Occipital lobe (tissue), 3 donors: ENCODE measurements at places on chromosomes 4 and X.

DNA sequence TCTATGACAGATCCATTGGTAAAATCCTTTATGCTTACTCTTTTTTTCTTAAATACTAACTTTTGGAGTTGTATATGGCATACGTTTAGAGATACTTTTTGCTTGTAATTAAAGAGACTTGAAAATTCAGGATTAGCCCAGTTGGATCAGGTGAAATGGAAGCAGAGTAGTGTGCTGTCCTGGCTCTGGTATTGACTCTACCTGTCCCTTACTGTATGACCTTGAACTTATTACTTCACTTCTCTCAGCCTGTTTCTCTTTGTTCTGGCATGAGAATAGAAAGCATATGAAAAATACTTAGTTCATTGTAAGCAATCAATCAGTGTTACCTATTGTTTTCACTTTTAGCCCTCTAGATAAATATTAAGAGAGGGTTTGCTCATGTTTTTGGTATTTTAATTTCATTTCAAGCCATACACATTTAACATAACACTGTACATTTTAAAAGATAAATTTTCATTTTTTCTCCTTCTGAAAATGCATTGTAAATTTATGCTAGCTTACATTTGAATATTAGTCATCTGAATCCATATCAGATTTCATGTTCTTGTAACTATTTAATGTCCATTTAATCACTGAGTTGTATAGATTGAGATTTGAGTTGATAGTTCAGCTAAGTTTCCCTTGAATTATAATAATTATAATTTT is 35.9 kb downstream of the GUCY1B1 start:
- DNase-seq = no peak

DNA sequence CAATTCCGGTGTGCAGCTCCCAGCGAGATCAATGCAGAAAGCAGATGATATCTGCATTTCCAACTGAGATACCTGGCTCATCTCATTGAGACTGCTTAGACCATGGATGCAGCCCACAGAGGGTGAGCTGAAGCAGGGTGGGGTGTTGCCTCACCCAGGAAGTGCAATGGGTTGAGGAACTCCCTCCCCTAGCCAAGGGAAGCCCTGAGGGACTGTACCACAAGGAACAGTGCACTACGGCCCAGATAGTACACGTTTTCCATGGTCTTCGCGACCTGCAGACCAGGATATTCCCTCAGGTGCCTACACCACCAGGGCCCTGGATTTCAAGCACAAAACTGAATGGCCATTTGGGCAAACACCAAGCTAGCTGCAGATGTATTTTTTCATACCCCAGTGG is 150.0 kb downstream of the TET2 start:
- no peak for DNase-seq

DNA sequence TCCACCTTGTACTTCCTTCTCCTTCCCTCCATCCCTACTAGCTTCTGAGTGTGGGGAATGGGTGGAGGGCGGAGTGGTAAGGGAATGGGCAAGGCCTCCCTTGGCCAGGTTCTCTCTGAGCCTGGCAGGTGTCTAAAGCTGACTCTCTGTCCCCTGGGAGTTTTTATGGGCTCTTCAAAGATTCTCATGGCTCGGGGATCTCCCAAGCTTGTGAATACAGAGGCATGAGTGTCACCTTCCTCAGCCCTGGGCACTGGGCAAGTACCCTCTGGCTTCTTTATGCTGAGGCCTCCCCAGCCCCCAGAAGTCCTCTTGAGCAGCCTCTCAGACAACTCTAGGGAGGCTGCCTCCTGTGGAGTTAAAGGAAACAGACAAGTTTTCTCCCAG is 32.5 kb upstream of the DDX3X start:
- DNase-seq = no peak

GRCh38 chr4:88381123-88381522 is 2.5 kb downstream of the HERC6 start:
- DNase-seq = no peak

GRCh38 chr4:111854494-111855087 is 290.7 kb upstream of the FAM241A start:
- no peak for DNase-seq

- DNase-seq = no peak
These were observed 13.5 kb downstream of the ASB11 start for GRCh38 chrX:15301924-15302323.

GRCh38 chr4:6763330-6763851 is 19.1 kb upstream of the KIAA0232 start:
- DNase-seq = no peak

GRCh38 chr4:165927366-165927765 is 54.3 kb downstream of the TLL1 start:
- no peak for DNase-seq

DNA sequence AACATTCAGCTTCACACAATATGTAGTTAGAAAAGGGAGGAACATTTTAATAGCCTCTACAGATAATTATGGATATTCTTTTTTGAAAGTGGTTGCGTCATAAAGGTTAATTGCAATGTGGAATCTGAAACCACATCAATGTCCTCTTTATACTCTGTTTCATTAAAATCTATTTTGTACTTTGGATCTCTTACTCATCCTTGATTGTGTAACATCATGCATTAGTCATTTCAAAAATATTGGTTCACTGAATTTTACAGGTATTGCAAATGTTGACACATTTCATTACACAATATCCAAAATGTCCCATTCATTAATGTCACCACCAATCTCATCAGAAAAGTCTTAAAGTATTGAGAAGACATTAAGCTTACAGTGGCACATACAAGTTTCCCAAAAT is 62.7 kb upstream of the USP9X start:
- DNase-seq = no peak

- DNase-seq = no peak
These were observed 126.1 kb downstream of the ASB9 start for GRCh38 chrX:15143825-15144121.

DNA sequence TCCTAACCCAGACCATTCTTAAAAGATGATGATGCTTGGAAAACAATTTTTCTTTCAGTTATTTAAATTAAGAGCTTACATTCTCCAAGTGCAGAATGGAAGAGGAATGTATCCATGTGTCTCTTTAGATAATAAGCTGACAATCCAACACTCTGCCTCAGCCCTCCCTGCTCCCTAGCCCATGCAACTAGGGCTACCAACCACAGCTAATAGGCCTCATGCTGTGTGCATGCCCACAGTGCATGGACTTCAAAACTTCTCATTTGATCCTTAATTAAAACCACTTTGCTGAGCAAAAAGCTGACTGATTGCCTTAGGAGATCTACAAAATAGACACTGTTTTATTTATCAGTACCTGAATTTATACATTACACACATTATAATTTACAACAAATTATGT is 473.9 kb downstream of the GALNTL6 start:
- no peak for DNase-seq

DNA sequence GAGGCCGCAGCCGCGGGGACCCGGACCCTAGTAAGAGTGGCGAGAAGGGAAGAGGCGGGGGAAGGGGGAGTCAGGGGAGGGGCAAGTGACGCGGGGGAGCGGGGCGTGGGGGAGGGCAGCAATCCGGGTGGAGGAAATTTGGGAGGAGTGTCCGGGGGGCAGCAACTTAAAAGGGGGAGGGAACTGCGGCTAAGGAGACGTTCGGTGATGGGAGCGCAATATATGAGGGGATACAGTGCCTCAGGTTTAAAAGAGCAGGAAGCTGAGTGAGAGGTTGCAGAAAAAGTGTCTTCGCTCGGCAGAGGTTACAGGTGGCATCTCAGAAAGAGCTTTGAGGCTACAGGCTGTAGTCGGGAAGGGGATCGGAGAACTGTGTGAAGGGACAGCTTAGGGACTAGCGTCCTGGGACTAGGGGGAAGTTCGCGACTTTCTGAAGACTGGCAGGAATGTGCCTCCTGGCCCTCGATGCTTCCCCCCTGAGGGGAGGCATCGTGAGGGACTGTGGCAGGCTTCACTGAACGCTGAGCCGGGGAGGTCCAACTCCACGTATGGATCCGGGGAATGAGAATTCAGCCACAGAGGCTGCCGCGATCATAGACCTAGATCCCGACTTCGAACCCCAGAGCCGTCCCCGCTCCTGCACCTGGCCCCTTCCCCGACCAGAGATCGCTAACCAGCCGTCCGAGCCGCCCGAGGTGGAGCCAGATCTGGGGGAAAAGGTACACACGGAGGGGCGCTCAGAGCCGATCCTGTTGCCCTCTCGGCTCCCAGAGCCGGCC is 519 bp downstream of the FOXO4 start:
- no peak for DNase-seq

DNA sequence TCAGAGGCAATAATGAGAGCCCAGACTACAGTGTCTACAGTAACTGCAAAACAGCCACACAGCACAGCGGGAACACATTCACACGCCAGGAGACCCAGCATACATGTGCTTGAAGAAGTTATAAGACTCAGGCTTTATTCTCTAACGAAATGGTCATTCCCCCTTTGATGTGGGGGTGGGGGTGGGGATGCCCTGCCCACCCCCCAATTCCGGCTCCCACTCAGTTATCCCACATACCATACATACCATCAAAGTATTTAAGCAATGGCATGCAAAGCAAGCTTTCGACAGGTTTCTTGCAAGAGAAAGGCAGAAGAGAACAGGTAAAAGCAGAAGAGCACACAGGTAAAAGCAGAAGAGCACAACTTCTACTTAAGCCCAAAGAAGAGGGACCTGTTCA is 3.6 kb downstream of the MECP2 start:
- DNase-seq = no peak

DNA sequence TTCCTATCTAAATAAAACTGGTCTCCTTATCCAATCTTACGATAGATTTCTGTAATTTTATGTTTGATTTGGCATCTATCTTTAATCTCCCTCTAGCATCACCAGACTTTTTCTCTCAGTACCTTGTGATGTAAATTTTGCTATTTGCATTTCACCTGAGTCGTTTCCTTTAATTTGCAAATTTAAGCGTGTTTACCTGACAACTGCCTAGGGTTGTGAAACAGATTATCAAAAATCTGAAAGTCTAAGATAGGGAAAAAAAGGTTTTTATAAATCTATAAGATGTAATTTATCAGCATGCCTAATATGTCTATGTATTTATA is 39.4 kb upstream of the TMPRSS11E start:
- DNase-seq = no peak

DNA sequence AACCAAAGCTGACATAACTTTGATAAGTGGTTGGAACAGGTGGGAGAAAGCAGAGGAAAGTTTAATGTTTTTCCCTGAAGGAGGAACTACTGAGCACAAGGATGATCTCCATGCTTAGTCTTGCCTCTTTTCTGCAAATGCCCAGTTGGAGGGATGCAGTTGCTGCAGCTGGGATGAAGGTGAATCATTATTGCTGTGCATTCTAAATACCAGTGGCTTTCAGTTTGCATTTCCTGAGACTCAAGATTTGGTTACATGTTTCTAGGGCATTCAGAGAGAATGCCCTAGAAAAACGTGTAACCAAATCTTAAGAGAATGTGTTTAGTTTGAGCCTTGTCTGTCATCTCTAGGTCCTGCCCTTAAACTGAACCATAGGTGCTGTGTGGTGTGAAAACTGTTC is 42.2 kb downstream of the METTL14 start:
- no peak for DNase-seq

DNA sequence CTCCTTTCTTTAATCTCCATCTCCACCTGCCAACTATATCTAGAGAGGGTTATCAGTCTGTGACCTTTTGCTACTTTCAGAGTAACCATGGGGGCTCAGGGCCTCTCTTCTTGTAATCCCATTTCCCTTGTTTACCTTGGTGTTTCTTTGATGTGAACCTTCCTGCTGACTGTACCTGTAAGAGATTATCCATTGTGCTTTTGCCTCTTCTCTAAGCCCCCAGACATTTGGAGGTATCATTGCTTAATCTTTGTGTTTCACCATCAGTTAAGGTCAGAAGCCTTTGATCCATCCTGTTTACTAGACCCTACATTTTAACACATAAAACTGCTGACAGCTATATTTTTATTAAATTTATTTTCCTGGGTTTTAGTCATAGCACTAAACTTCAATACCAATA is 111.8 kb upstream of the RAP2C start:
- DNase-seq = no peak

GRCh38 chr4:8157496-8157895 is 1.1 kb downstream of the ABLIM2 start:
- DNase-seq = no peak
